ENCODE measurements at places on chromosomes 3 and 15.

DNA sequence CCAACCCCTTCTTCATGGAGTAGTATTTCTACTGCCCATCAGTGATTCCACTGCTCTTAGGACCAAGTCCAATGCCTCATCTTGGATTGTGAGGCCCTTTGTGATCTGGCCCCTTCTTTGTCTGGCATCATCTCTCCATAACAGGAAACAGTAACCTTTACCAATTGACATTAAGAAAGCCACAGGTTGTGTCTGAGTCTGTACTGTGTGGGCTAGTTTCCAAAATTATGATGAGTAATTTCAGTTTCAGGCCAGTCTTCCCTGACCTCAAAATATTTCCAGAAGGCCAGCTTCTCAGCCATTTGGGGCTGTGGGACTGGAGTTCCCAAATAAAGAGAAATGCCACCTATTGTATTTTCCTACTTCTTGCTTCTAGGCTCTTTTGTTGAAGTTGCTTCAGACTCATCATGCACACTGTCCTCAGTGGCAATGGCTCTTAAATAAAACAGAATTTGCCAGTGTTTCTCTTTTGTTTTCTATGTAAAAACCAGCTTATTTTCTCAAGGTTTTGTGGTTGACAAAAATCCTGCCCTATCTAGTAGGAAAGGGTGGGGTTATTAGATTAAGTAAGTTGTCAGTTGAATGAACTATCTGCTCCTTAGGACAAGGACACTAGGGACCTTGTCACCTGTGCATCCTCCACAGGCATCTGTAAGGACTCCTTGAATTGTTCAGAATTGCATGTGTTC, 47.0 kb upstream of the ACKR4 start:
- no peak for DNase-seq

DNA sequence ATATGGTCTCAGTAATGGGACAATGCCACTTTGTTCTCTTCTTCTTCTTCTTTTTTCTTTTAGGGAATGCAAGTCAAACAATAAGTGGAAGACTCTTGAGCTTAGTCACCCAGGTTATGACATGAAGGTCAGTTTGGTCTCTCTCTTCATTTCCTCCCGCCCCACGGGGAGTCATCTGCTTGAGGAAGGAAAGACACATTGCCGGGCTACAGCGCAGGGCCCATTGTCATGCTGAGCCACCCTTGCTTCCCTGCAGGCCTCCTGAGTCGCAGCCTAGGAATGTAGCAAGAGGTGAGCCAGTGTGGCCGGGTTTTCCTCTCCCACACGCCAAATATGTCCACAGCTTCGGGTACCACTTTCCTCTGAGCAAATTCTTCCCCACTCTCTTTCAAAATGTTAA, 47.6 kb downstream of the RAP2B start:
- DNase-seq = peak; percentile 8

GRCh38 chr3:169323578-169324451, 339.7 kb downstream of the MECOM start:
- peak; percentile 18 for DNase-seq

GRCh38 chr3:54047568-54047967, 74.8 kb upstream of the CACNA2D3 start:
- no peak for DNase-seq

DNA sequence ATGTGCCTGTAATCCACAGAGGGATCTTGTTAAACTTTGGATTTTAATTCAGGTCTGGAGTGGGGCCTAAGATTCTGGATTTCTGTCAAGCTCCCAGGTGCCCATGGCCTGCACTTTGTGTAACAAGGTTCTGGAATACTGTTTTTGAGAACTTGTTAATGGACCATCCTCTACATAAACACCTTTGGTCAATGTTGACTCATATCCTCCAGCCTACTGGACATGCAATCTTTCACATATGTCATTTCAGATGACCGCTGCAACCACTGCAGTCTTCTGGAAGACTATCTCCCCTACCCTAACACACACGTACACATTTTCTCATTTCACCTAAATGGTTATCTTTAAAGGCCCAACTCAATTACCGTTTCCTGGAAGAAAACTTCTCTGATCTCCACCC, 302.1 kb upstream of the TPRG1 start:
- DNase-seq = no peak

- no peak for DNase-seq
Observed at GRCh38 chr3:12727937-12728336, 31.1 kb downstream of the TMEM40 start.

DNA sequence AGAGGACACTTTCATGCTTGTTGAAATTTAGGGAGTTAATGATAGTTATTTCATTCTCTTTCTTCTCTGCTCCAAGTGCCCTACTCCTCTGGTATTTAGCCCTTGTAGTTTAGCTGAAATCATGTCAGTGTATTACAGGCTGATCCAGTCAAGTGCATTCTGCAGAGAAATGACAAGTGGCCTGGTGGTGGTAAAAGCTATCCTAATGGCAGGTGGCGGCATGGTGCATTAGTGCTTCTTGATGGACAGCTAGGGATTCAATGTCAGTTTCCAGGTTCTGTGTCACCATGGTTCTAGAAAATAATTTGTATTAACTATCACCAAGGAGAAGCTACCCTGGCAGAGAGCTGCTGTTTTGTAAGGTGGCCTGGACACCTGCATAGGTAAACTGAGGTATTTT, 90.0 kb upstream of the BNIP2 start:
- DNase-seq = no peak

GRCh38 chr15:92845126-92845508, 55.0 kb upstream of the CHD2 start:
- no peak for DNase-seq

- DNase-seq = peak; percentile 73
Observed at GRCh38 chr3:46812237-46812791, 50.9 kb downstream of the MYL3 start.

- no peak for DNase-seq
Observed at GRCh38 chr3:158160958-158161357, 51.1 kb downstream of the RSRC1 start.

DNA sequence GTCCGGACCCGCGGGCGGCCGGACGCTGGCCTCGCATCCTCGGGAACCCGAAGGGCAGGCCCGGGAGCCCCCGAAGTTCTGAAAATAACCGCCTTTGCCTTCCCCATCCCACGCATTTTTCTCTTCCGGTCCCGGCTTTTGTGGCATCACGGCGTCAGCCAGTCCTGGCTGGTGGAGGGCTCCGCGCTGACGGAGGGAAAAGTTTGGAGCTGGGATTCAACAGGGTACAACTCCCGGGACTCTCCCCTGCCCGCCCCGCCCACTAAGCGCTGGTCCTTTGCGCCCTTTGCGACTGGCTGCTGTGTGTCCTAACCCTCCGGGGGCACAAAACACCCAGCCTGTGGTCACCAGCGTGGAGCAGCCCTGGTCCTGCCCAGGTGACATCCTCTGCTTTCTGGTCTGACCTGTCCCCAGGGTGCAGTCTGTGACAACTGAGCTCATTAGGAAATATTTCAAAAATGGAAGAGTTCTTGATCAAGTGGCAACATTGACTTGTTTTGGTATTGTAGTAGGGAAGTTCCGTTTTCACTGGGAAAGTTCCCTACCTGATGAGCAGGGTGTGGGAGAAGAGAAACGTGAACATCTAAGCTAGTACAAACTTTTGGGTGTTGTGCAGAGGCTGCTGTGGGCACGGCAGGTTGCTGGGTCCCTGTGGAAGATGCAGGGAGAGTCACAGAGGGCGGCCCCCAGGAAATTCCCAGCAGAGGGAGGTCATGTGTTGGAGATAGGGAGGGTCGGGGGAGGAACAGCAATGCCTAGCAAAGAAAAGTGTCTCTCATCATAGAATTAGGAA, 775 bp downstream of the ARNT2 start:
- peak; percentile 11 for DNase-seq

GRCh38 chr3:183427876-183428446, 458 bp downstream of the MCF2L2 start:
- DNase-seq = peak; percentile 71

GRCh38 chr3:172511783-172512762, 11.2 kb downstream of the TNFSF10 start:
- DNase-seq = peak; percentile 56

DNA sequence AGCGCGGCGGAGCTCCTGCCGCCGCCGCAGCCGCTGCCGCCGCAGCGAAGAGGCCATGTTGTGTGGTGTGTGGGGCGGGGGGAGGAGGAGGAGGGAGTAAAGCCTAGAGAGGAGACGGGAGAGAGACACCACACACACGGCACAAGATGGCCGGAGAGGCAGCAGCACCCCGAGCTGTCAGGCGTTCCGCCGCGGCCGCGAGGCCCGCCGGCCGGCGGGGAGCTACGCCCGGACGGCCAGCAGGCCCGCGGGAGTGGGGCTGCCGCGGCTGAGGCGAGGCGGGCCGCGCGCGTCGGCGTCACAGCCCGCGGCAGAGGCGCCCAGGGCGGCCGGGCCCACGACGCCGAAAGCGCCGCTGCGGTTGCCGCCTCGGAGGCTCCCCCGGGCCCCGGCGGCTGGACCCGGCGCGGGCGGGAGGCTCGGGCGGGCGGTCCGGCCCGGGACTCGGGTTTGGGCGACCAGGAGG, 17.4 kb upstream of the CHD2 start:
- no peak for DNase-seq

DNA sequence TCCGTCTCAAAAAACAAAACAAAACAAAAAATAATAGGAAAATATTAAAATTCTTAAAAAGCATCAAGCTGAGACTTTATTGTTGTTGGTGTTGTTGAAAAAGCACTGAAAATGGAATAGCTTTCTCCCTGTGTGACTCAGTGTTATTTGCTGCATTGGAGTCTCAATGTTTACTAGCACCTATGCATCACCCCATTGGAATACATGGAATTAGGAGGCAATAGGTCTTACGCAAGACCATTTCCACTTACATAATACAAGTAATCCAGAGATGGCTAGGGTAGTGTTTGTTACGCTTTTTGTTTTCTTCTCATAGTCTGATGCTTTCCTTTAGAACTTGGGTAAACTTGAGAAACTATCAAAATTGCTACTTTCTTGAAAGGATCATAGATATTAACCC, 15.2 kb downstream of the GXYLT2 start:
- no peak for DNase-seq

- no peak for DNase-seq
Observed at GRCh38 chr15:72057548-72058091, 60.3 kb downstream of the MYO9A start.

DNA sequence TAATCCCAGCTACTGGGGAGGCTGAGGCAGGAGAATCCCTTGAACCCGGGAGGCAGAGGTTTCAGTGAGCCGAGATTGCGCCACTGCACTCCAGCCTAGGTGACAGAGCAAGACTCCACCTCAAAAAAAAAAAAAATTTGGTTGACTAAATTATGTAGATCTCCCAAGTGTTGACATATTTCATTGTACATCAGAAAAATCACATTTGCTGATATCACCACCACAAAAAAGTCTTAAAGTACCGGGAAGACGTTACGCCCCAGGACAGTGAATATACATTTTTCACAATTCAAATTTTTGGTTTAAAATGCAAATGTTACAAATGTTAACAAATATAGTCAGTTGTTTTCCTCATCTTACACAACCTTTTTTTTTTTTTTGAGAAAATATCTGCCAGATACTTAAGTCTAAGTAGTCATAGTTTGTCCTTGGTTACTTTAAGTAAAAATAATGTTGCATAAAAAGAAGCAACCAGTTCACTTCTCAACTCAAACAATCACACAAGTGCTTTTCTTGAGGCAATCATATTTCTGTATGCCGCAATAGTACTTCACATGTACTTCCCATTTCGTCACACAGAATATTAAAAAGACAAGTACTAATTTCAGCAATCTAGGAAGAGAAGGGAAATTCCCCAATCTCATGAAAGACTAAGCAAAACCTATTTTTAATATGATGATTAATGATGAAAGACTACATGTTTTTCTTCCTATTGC, 41.0 kb upstream of the TCF12 start:
- no peak for DNase-seq

DNA sequence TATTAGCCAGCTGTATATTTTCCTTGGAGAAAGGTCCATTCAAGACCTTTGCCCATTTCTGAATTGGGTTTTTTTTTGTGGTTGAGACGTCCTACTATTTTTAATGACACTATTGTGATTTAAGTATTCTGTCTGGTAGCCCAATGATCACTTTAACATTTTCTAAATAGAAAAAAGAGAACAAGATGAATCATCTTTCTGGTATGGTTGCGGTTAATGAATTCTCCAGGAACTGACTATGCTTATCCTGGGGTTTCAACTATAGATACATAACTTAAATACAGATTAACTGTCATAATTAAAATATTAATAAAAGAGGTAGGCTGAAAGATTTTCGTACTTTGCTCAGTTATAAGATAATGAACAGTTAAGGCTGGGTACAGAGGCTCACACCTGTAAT, 51.9 kb downstream of the PBRM1 start:
- no peak for DNase-seq

DNA sequence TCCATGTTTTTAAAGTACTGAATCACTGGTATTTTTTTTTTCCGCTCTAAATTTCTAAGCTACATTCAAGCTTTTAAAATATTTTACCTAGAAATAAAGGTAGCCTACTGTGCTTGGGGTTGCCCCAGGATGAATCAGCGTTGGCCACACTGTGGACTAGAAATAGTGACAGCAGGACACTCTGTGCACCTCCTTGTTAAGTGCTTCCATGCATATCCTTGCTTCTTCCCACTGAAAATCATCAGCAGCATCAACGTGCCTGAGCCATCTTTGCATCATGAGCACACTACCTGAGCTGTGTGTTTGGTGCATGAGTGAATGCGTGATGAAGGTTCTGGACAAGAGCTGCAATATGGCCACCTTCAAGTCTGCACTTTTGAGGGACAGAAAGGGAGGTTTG, 142.0 kb upstream of the SLC2A2 start:
- no peak for DNase-seq

GRCh38 chr3:127226457-127226856, 33.5 kb downstream of the PRR23E start:
- DNase-seq = no peak

GRCh38 chr3:40187945-40188344, 121.6 kb upstream of the EIF1B start:
- DNase-seq = no peak

DNA sequence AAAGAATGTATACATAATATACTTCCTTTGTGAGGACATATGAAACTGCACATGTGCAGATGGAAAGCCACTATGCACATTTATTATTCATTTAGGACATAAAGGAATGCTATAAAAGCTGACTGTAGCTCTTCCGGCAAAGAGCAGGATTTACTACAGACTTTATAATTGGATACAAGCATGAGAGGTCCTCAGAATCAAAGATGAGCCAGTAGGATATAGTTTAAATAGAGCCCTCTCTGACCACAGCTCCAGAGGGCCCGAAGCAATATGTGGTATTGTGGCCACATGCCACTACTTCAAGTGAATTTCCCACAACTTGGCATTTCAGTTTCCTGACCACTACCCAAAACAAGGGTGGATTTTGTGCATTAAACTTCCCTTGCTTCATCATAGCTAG, 140.9 kb downstream of the ATP8B4 start:
- no peak for DNase-seq
